ENCODE measurements at places on chromosomes 7 and 10.

DNA sequence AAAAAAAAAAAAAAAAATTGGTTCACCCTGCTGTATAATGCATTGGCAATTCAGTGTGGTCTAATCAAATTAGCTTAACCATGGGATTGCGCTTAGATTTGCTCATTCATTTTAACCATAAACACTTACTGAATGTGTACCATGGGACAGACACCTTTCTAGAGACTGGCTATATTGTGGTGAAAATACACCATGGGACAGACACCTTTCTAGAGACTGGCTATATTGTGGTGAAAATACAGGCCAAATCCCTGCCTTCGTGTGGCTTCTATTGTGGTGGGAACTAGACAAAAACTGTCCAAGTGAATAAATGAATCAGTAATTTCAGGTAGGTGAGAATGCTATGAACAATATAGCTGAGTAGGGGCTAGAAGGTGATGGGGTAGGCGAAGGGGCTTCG lies 10.2 kb upstream of the REPIN1 start:
- DNase-seq: no peak

DNA sequence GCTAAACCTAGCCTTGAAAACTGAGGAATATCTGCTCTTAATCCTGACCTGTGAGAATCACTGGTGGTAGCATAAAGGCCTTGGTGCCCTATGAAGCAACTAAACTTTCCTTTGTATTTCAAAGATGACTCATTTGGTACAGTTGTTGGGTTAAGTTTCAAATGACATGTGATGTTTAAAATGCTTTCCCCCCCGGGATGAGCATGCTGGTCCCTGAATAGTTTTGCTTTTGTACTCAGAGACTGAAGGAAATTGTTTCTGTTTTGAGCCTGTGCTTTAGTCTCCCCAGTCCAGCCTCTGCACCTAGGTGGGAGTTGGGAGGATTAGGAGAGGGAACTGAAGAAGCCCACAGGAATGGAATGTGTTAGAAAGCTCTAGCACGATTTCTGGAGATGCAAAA lies 258.9 kb upstream of the NPY start:
- DNase-seq: peak; percentile 28

DNA sequence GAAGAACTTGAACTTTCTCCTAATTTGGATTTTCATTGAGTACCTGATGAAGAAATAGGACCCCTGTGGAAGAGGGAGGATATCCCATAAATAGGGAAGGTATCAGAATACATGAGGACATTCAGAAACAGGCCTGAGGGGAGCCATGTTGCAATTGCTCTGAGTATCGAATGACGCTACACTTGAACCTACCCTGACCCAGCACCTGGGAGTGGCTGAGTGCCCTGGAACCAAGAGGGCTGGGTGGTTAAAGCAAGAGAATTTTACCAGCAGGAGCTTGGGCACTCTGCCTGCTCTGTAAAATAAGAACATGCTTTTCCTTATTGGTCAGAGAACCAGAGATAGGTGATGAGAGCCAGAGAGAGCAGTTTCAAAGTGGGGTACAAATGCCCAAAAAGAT lies 7.2 kb downstream of the NEUROD6 start:
- no peak for DNase-seq

DNA sequence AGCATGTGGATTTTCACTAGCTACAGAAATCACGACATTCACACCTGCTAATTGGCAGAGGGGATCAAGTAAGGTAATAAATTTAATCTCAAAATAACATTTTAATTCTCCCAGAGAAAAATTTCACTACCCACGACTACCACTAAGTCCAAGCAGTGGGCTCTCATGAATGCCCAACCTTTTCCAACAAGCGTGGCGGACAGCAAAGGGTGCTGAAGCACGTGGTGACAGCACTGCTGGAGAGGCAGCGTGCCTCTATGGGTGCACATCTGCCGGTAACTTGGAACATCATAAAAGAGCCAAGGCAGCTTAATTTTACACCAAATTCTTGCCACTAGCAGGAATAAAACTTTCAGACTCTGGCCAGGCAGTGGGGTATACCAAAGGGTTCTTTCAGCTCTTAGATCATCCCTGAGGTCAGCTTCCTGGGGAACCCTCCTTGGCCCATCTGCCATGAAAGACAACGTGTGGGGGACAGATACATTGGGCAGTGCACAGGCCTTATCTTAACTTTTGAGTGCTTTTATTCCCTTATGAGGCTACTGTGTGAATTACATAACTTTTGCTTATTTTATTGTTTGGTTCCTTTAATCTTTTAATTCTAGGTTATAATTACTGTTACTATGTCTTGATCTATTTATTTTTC lies 206.7 kb upstream of the KCTD7 start:
- DNase-seq: no peak

- DNase-seq: no peak
These were observed 43.9 kb downstream of the GRM8 start for GRCh38 chr7:127208860-127209259.

- no peak for DNase-seq
These were observed 973 bp downstream of the PPP3CB start for GRCh38 chr10:73494877-73495225.

- DNase-seq: no peak
These were observed 54.1 kb downstream of the ABLIM1 start for GRCh38 chr10:114603948-114604347.

GRCh38 chr7:39663263-39663662 lies 39.9 kb downstream of the RALA start:
- no peak for DNase-seq

DNA sequence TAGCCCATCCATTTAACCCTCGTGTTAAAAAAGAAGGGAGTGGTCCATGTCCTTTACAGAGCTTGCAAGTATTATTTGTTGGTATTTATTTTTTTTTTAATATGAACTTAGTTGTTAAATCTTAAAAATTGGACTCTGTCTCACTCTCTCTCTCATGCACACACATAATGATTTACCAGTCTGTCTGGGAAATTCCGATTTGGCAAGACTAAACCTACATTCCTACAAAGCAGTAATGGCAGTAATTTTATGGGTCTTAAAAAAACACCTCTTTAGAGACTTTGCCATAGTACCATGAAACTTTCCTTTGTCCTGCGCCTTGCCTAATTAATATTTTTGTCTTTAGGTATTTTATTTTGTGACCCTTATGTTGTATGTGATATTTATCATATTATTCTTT lies 239.5 kb upstream of the PPP1R3A start:
- DNase-seq: no peak

DNA sequence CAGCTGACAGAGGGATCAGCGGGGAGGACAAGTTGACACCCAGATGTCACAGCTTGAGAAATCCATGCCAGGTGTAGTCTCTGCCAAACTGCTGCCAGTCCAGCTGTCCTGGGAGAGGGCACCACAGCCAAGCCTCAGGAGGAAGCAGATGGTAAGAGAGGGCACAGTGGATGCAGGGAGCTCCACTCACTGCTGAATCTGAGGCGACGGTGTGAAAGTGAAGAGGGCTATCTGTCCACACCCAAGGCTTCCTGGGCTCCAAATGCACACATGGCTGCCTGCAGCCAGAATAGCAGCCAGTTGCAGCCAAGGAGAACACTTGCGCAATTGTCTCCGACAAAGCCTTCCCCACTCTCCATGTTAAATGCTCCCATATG lies 502.4 kb downstream of the GRID1 start:
- no peak for DNase-seq

- DNase-seq: peak; percentile 50
These were observed 95.5 kb downstream of the UBE3C start for GRCh38 chr7:157234271-157234670.

- DNase-seq: no peak
These were observed 16.1 kb upstream of the RAB11FIP2 start for GRCh38 chr10:118062798-118063238.

DNA sequence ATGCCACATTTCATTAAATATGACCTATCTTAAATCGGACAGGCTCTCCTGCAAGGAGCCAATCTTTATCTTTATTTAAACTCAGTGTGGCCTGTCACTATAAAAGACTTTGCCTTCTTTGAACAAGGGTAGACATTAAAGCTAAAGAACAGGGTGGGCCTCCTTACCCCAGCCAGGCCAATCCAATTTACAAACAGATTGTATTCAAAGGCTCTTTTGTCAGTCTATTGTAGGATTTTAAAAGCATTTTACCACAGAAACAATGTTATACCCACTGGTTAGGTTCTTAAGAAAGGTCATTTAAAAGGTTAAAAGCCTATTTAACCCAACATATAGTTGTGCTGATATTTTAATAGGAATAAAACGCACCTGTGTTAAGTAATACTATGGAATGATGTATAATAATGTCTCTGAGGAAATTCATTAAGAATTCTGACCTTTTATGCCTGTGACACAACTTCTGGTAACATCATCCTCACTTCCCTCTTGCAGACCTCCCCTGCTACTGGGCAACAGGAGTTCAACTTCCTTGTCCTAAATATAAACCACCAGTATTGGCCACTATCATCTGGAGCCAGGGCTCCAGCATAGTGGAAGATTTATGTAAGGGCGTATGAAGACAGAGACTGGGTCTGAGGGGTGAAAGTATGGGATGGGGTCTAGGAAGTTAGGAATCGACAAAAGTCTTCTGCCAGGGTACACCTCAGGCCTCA lies 32.5 kb downstream of the MTERF1 start:
- DNase-seq: no peak

- DNase-seq: peak; percentile 61
These were observed 29.9 kb downstream of the CYTH3 start for GRCh38 chr7:6242561-6242960.

- DNase-seq: no peak
These were observed 110.7 kb downstream of the AKR1D1 start for GRCh38 chr7:138186951-138187351.

- no peak for DNase-seq
These were observed 66.7 kb downstream of the UBE3C start for GRCh38 chr7:157205438-157205837.

- DNase-seq: no peak
These were observed 94.1 kb downstream of the GRM8 start for GRCh38 chr7:127158659-127159058.

DNA sequence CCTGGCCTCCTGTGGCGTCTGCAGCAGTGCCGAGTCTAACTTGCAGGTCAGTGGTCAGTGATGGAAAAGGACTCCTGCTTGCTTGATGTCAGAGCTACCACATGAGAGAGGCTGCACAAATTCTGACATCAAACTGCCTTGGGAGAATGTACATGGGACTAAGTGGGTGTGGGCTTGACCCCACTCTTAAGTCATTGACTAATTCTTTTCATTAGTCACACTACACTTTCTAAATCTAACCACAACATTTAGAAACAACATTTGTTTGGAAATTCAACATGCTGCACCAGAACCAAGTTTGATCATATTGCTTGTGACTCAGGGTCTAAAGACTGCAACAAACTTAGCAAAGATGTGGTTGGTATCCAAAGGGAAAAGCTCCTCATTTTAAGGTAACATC lies 24.4 kb upstream of the CDC14C start:
- no peak for DNase-seq

DNA sequence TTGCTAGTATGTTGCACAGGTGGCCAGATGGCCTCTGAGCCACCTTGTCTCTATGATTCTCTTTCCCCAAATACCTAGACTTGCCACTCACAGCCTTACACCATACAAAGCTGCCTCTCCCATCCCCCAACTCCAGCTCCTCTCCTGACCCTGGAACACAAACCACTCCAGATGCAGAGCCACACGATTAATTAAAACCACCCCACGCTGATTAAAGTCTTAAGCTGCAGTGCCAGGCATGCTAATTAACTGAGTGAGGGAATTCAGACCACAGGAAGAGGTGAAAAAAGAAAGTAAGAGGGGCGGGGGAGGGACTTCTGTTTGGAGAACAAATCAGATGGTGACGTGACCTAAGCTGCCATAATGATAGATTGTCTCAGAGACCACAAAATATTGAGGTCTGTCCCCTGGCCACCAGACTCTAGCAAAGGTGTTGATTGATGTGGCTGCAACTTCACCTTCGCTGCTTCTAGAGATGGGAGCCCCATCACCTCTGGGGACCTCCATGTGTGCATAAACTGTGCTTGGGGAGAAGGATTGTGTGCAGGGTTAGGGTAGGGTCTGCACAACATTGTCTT lies 331.3 kb downstream of the PLXNA4 start:
- no peak for DNase-seq

- DNase-seq: no peak
These were observed 49.8 kb upstream of the FAM133B start for GRCh38 chr7:92639966-92640365.

GRCh38 chr7:123916240-123916724 lies 8.8 kb upstream of the SPAM1 start:
- no peak for DNase-seq

- DNase-seq: peak; percentile 89
These were observed 29.1 kb downstream of the UBE2H start for GRCh38 chr7:129923709-129924108.

All from AG08395 (cell line).